Uterus (tissue), 4 donors: ENCODE measurements at places on chromosomes 11 and 22. TPM values are rescaled to one million over a fixed set of nuclear protein-coding genes. Genes with fewer than 3 reads are reported as not detected.
A peak's percentile ranks its signal among the peaks of the same experiment; 100 is the strongest.

The SLC7A4 gene
- 0.35 TPM for total RNA-seq

The BIRC3 gene
- 102 TPM for total RNA-seq

The ENTHD1 gene
- 0.14 TPM for total RNA-seq

The GNG3 gene
- not detected for total RNA-seq

The RFPL1 gene
- total RNA-seq: not detected

The MEI1 gene
- total RNA-seq: not detected

The PIWIL4 gene
- 5.6 TPM for total RNA-seq

- H3K36me3 ChIP-seq: no peaks in the 10 kb centered on the region
- no peak overlapping the region for H3K27ac ChIP-seq
- DNase-seq: no peak
- H3K4me3 ChIP-seq: no peak overlapping the region
- no peaks in the 10 kb centered on the region for H3K4me1 ChIP-seq
- no peaks in the 10 kb centered on the region for H3K27me3 ChIP-seq
Measured at GRCh38 chr11:73391665-73392064, 15.5 kb downstream of the RELT start.

GRCh38 chr22:25362215-25362882, 142.9 kb downstream of the CRYBB2 start:
- peak; percentile 52 for DNase-seq
- H3K4me3 ChIP-seq: no peak overlapping the region

DNA sequence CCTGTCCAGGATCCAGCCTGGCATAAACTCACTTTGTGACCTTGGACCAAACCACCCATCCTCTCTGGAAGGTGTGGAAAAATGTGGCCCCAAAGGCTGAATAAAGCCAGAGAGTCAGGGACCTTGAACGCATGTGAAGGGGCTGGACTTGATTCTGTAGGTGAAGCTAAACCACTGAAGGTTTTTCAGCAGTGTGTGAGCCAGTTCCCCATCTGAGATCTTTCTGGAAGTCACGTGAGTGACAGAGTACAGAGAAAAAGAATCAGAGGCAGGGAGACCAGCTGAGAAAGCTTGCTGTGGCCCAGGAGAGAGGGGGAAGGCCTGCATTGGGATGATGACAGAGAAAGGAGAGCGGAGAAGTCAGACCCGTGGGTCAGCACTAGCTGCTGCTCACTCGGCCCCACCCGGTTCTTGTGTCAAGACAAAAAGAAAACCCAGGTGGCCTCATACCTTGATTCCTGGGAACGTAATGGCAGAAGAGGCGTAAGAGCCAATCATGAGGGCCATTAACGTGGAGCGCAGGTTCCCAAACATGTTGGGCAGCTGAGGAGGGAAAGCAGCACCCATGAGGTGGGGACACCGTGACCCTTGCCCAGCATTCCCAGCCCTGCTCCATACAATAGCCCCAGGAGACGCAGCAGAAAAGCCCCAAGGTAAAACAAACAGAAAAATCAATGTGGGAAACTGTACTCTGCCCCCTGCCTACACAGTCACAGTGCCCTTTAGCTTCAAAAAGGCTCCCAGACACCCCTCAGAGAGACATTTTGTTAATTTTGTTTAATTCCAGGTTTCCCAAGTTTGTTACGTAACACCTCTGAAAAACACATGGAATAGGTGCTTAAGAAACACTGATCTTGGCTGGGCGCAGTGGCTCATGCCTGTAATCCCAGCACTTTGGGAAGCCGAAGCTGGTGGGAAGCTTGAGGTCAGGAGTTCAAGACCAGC, 17.9 kb downstream of the SLC43A1 start:
- no peaks in the 10 kb centered on the region for H3K27me3 ChIP-seq
- no peak for DNase-seq
- H3K36me3 ChIP-seq: no peaks in the 10 kb centered on the region
- no peak overlapping the region for H3K4me3 ChIP-seq

- no peaks in the 10 kb centered on the region for H3K36me3 ChIP-seq
- H3K27me3 ChIP-seq: no peaks in the 10 kb centered on the region
- H3K4me1 ChIP-seq: peaks cover 4% of the 10 kb centered on the region
Measured at GRCh38 chr11:122308226-122308625, 192.2 kb upstream of the BLID start.

- no peaks in the 10 kb centered on the region for H3K27me3 ChIP-seq
- H3K36me3 ChIP-seq: no peaks in the 10 kb centered on the region
- no peak for DNase-seq
- no peak overlapping the region for H3K27ac ChIP-seq
Measured at GRCh38 chr11:65696802-65697552, 15.1 kb upstream of the KAT5 start.

- H3K36me3 ChIP-seq: no peaks in the 10 kb centered on the region
- no peaks in the 10 kb centered on the region for H3K4me1 ChIP-seq
- no peak for DNase-seq
- no peak overlapping the region for H3K27ac ChIP-seq
Measured at GRCh38 chr22:27571463-27572277, 229.9 kb downstream of the MN1 start.

- H3K27me3 ChIP-seq: no peaks in the 10 kb centered on the region
- H3K4me1 ChIP-seq: no peaks in the 10 kb centered on the region
- H3K4me3 ChIP-seq: no peak overlapping the region
- no peak for DNase-seq
- H3K36me3 ChIP-seq: no peaks in the 10 kb centered on the region
- H3K27ac ChIP-seq: no peak overlapping the region
Measured at GRCh38 chr11:13349046-13349445, 71.5 kb downstream of the BMAL1 start.
